NCI-H2029 (cell line): ENCODE measurements at places on chromosomes 6 and 20.

DNA sequence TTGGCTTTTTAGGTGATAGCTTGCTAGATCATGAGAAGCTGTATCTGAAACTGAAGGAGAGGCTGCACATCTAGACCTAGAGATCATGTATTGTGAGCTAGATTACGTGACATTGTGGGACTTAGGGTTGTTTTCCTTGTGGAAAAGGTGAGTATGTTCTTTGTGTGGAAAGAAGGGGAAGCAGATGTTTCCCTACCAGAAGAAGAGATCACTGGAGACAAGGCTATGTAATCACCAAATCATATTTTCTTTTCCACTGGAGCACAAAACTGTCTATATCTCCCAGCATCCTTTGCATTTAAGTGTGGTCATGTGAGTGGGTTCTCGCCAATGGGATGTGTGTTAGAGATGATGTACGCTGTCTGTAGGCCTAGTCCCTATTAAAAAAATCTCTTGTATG, 7.0 kb upstream of the EPB41L2 start:
- no peak for DNase-seq

DNA sequence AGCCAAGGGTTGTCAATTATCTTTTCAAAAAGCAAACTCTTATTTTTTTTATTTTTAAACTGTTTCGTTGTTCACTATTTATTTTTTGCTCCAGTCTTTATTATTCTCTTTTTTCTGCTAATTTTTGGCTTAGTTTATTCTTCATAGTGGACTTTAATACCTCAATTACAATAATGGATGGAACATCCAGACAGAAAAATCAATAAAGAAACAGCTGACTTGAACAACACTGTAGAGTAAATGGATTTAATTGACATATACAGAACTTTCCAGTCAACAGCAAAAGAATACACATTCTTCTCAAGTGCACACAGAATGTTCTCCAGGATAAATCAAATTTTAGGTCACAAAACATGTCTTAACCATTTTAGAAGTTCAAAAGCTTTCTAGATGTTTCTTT, 111.5 kb downstream of the MEI4 start:
- DNase-seq = no peak

- peak; percentile 50 for DNase-seq
Measured at GRCh38 chr20:64131406-64131805, 24.0 kb upstream of the NPBWR2 start.

DNA sequence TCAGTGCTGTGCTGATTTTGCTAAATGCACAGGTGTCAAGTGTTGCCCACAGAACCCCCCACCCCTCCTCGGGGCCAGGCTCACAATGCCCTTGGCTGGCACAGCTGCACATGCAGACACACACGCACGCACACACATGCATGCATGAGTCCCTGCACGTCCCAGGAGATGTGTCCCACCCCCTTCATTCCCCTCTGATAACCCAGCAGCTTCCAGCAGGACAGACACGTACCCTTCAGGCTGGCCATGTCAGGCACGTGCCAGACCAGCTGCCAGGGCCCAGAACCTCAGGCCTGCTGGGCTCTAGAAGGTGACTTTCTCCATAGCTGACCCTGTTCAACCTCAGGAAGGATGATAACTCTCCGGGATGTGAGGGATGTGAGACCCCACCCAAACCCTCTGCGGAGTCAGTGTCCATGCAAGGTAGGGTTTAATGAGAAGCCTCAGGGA, 44.4 kb downstream of the MRPL14 start:
- no peak for DNase-seq

DNA sequence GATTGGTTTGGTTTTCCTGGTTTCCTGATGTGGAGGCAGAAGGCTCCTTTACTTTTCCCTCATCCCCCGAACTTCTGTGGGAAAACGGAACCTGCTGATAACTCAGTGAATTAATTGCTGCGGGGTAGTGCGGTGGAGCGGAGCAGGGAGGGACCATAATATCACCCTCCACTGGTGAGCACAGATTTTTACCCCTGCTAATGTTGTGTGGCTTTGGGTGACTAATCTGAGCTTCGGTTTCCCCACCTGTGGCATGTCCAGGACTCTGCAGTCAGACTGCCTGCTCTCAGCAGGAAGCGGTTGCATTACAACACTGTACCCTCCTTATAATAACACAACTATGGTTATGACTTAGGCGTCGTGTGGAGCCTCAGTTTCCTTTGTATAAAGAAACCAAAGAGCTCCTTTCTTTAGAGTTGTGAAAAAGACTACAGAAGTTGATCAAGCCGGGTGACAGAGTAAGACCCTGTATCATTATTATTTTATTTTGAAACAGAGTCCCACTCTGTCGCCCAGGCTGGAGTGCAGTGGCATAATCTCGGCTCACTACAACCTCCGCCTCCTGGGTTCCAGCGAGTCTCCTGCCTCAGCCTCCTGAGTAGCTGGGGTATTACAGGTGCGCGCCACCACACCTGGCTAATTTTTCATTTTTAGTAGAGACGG, 2.2 kb upstream of the ID1 start:
- no peak for DNase-seq

DNA sequence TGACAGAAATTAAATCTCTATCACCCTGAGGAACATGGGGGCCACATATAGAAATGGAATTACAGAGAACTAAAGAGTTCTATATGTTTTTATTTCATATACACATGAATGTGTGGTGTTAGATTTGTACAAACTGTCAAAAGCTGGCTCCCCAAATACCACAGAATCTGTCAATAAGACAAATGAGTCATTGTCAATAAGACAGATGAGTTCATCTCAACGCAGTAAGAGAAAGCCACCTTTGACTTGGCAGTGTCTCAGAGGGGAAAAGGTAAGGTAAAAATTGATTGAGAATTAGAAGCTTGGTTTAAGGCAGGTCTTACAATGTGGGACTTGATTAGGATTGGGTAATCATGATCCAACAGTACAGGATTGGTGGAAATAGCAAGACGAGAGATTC, 124.2 kb upstream of the GPR6 start:
- no peak for DNase-seq

DNA sequence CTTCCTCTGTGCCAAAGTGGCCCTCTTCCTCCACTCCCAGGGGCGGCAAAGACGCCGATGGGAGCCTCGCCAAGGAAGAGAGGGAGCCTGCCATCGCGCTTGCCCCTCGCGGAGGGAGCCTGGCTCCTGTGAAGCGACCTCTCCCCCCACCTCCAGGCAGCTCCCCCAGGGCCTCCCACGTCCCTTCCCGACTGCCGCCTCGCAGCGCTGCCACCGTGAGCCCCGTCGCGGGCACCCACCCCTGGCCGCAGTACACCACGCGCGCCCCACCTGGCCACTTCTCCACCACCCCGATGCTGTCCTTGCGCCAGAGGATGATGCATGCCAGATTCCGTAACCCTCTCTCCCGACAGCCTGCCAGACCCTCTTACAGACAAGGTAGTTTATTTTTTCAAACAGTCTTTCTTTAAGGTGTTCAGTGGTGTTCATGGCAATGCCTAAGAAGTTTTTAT, 64.9 kb downstream of the FNDC1 start:
- DNase-seq = no peak
